ENCODE measurements at places on chromosomes 3 and 15.

DNA sequence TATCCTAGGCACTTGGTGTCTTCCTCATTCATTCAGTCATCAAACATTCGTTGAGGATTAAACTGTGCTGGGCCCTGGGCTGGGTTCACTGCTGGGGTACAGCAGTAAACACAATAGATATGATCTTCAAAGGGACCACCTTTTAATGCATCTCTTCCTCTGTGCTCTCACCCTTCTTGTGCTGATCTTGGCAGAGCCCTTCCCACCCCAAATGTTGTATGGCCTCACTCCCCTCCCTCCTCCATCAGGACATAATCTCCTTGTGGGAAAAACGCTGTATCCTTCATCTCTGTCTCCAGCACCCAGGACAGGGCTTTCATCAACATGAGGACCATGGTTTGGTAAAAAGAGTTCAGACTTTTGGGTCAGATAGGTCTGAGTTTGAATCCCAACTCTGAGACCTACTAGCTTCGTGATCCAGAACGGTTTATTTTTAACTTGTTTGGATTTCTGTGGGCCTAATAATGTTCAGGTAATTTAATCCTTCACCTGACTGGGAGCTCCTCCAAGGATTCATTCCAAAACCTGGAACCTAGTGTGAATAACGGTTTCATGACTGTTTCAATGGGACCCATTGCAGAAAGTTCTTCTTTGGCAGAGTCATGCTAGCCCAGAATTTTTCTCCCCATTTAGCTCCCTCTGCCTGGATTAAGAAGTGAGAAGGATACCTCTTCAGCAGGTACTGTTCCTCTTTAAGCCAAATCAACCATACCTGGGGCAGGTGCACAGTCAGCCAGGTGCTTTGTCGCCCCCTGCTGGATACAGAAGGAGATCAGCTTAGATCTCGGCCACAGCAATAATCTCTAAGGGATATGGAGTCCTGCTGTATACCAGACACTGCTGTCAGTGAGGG is 5.2 kb upstream of the WNT7A start:
- peak; percentile 57 for DNase-seq

- DNase-seq, result no peak
Observed at GRCh38 chr3:52367891-52368880, 52.1 kb downstream of the DNAH1 start.

DNA sequence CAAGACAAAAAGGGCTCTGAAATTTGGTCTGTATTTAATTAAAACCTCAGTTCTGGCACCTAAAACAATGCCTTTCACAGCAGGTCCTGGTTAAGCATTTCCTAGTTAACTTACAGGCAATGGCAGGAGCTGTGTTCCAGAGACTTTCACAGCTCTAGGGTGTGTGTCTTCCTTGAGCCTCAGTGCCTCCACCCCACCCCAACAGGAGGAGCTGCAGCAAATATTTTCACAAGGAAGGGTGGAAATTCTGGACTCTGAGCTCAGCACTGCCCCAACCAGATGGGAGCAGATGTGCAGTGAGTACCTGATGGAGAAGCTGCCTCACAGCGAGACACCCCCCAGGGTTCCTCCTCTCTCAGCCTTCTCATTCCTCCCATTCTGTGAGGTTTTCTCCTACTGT is 106.3 kb upstream of the SPATA12 start:
- no peak for DNase-seq

- no peak for DNase-seq
Observed at GRCh38 chr3:46221391-46221790, 13.3 kb upstream of the CCR1 start.

GRCh38 chr15:97084650-97085049 is 754.1 kb downstream of the NR2F2 start:
- no peak for DNase-seq

GRCh38 chr3:37537914-37538691 is 323.6 kb upstream of the CTDSPL start:
- no peak for DNase-seq

GRCh38 chr15:77507143-77507897 is 86.6 kb downstream of the HMG20A start:
- DNase-seq, result no peak

DNA sequence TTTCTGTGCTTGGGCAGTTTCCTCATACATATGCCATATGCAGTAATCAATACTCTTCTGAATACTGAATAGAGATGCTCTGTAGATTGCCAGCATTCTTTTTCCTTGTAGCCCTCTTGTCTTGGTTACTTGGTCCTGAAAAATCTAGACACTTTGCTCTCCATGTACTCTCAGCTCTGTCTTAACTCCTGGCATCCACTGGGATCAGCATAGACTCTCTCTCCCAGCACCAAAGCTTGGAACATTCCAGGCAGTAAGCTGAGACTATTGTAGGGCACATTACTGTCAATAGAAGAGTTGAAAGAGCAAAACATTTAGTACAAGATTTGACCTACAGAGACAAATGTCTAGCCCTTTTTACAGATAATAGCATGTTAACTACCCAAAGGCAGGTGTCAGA is 1100.3 kb downstream of the TBL1XR1 start:
- no peak for DNase-seq

DNA sequence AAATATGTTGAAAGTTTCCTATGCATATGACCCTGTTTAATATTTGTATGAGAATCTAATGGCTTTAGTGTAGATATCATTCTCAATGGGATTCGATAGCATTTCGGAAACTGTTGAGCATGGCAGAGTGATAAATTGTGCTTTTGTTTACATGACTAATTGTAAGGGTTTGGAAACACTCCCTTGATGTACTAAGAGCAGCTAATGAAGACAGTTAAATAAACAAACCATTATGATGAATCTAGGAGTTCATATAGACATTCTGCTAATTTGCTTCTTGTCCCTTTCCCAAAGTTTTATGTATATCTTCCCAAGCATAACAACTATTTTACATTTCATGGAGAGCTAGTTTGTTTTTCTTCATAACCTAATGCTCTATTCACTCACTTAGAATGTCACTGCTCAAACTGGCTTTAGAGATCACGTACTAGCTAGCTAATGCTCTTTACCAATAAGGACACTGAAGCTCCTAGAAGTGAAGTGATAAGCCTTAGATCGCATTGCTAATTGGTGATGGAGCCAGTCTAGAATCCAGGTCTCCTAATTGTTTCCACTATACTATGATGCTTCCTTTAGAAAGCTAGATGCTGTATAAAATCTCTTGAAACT is 140.8 kb downstream of the TP63 start:
- DNase-seq, result no peak

DNA sequence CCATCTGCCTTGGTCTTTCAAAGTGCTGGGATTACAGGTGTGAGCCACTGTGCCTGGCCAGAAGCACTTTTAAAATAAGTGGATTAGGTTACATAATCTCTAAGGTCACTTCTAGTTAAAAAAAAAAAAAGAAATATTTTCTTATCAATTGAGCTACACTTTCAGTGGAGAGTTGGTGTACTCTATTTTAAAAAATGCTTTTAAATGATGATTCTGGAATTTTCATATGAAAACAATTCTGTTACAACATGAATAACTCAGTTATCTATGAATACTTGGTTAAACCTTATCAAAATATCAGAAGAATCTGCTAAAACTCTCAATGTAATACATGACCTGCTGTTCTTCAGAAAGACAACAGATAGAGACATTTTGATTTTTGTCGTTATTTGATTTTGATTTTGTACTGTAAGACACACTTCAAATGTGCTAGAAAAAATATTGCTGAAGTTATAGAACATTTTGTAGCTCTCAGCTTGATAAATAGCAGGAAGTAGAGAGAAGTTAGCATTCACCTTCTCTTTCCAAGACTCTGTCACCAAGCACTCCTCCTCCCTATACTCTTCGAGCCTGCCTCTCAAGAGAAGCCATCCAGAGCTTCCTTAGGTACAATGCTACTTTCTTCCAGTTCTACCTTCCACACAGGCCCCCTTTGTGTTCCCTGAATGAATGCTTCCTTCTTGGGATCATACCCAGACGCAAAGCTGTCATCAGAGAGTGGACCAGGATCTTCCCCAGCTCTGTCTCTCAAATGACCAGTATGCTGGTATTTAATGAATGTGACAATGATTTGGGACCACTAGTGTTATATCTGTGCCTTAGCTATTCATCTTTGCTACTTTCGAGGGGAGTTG is 47.2 kb upstream of the SECISBP2L start:
- DNase-seq, result no peak

DNA sequence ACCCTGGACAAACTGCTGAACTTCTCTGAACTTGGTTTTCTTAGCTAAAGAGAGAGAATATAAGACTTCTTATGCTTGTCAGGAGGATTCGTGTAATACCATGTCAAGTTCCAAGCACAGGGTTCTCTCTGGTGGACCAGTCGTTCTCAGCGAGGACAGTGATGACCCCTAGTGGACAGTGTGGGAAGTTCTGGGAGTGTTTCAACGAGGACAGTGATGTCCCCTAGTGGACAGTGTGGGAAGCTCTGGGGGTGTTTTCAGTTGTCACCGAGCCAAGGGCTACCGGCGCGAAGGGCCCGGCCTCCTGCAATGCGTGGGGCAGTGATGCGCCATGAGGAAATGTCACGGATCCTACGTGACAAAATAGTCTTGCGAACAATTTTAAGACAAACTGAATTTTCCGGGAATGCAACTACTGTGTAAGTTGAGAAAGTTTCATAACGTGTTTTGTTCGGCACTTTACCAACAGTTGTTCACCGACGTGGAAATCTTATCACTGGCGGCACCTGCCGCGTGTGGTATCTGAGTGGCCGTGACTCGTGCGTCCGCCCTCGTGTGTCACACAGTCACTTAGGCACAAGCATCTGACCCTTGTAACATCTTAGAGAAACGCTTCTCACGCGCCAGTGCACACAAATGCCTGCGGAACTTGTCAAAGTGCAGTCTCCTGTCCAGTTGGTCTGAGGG is 39.3 kb upstream of the MUC4 start:
- peak; percentile 78 for DNase-seq

DNA sequence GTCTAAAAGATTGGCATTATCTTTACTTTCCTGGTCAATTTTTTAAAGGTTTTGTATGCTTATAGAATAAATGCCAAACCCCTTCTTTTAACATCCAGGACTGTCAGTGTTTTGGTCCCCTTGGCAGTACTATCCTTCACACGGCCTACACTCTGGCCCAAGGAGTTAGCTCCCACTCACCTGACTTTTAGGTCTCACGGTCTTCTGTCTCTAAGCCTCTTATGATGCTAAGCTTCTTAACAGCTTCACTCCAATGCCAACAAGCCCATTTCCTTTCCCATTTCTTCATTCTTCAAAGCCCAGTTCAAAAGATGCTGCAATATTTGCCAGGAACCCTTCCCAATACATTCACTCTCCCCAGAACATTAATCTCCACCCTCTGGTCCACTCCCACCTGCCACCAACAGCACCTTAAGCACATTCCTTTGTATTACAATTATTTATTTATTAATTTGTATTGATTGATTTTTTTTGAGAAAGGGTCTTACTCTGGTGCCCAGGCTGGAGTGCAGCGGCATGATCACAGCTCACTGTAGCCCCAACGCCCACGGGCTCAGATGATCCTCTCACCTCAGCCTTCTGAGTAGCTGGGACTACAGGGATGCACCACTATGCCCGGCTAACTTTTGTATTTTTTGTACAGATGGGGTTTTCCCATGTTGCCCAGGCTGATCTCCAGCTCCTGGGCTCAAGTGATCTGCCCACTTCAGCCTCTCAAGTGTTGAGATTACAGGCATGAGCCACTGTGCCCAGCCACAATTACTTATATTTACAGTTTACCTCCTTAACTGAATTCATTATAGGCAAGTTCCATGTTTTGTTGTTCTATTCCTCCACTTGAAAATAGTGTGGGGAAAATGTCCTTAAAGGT is 27.8 kb downstream of the IFT80 start:
- DNase-seq, result no peak

- no peak for DNase-seq
Observed at GRCh38 chr3:167493244-167493643, 19.4 kb upstream of the SERPINI2 start.

- no peak for DNase-seq
Observed at GRCh38 chr3:53936347-53936746, 44.7 kb upstream of the SELENOK start.

- DNase-seq, result peak; percentile 15
Observed at GRCh38 chr15:92848852-92849598, 51.1 kb upstream of the CHD2 start.

DNA sequence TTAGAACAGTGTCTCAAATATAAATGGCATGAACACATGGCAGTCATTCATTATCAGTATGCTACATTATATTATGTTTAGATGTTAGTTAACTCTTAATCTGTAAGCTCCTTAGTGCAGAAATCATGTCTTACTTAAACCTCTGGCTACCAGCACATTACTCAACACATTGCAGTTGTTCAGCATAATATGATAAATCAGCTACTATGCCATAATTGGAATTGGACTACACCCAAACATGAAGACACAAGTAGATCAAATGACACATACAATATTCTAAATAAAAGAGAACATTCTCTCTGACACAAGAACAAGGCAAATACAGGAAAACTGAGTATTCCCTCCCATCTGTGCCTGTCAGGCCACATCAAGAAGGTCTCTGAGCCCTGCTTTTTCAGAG is 116.1 kb downstream of the PCCB start:
- no peak for DNase-seq

- no peak for DNase-seq
Observed at GRCh38 chr3:66227915-66228314, 7.1 kb downstream of the SLC25A26 start.

DNA sequence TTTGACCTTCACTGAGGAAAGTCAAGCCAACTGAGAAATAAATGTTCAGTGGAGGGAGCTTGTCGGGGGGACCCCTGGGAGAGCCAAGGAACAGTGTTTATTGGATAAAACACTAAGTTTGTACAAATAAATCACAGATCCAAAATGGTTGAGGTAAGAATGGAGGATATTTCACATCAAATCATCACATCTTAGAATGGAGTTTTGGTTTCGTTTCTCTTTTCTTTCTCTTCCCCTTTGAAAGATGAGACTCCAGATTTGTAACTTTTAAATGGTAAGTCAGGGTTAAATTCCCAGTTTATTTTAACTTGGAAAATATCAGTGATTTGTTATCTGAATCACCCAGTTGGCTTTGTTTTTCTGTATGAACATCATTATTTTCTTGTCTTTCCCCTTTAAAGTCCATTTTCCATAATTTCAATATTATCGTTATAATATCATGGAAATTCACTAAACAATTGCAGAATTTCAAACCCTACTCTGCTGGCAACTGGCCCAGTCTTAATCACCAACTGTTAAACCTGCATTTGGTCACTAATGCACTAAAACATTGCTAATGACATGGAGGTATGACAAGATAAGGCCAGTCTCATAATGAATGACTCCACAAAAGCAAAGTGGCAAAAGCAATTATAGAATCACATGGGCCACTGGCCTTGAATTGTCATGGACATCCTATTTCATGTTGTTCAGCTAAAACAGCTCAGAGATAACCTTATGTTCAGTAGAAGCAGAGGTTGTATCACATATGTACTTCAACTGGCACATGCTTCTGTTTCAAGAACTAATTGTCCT is 295.1 kb downstream of the SHOX2 start:
- DNase-seq, result no peak

- no peak for DNase-seq
Observed at GRCh38 chr15:63244399-63244798, 33.0 kb upstream of the APH1B start.

- no peak for DNase-seq
Observed at GRCh38 chr15:37751401-37751800, 183.0 kb upstream of the TMCO5A start.

GRCh38 chr15:90035095-90035839 is 34.1 kb downstream of the ZNF710 start:
- no peak for DNase-seq
